Renal pelvis (tissue), 12 donors: ENCODE measurements at places on chromosomes 1 and 21. TPM values are rescaled to one million over a fixed set of nuclear protein-coding genes. Genes with fewer than 3 reads are reported as not detected.
A peak's percentile ranks its signal among the peaks of the same experiment; 100 is the strongest.

The PPM1J gene
- 1.5 TPM for polyA plus RNA-seq

The ZDHHC18 gene
- polyA plus RNA-seq = 25.9 TPM

The PTGFRN gene
- 45.3 TPM for polyA plus RNA-seq

The CYP4X1 gene
- 11.3 TPM for polyA plus RNA-seq

The SLC25A34 gene
- polyA plus RNA-seq = 3.4 TPM

The CDKN2C gene
- polyA plus RNA-seq = 10.1 TPM

The SERINC2 gene
- 46.8 TPM for polyA plus RNA-seq

The SPRR1B gene
- not detected for polyA plus RNA-seq

The CDC42SE1 gene
- polyA plus RNA-seq = 80.4 TPM

The ADORA1 gene
- 6.2 TPM for polyA plus RNA-seq

- DNase-seq = no peak
These were observed 116.9 kb downstream of the KCNK1 start for GRCh38 chr1:233730809-233731208.

DNA sequence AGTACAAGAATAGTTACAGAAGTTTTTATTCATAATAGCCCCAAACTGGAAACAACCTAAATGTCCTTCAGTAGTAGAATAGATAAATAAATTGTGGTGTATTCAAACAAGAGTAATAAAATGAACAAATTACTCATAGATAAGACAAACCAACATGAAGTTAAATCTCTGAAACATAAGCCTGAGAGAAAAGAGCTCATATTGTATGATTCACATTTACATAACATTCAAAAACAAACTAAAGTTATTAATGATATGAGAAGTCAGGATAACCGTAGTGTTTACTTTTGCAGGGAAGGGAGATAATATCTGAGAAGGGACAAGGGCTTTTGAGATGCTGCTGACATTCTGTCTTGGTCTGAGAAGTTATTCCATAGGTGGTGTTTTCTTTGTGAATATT lies 13.5 kb downstream of the STPG1 start:
- DNase-seq = no peak

GRCh38 chr1:182268669-182269068 lies 122.9 kb downstream of the GLUL start:
- DNase-seq = no peak

GRCh38 chr1:224517171-224517570 lies 82.6 kb upstream of the WDR26 start:
- no peak for DNase-seq

- no peak for DNase-seq
These were observed 23.8 kb downstream of the PTPRF start for GRCh38 chr1:43554444-43554992.

- peak; percentile 78 for DNase-seq
These were observed 111.1 kb downstream of the NAV1 start for GRCh38 chr1:201649761-201650622.

GRCh38 chr1:82153272-82153629 lies 352.5 kb downstream of the ADGRL2 start:
- no peak for DNase-seq

- no peak for DNase-seq
These were observed 233.3 kb downstream of the BRINP3 start for GRCh38 chr1:190244406-190244805.

DNA sequence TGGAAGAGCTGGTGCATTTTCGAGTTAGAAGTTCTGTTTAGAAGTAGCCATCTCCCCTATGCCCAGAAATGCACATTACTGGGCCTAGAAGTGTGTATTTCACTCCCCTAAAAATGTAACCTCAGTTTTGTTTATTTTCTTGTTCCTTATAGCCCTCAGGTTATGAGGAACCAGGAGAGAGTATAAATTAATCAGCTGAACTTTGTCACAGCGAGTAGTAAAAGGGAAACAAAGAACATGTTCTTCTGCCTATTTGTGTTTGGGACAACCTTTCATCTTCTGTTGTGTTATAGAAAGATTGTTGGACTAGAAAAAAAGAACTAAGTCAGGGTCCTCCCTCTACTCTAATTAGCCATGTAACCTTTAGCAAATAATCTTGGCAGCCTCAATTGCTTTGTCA lies 160.5 kb upstream of the PDE4B start:
- DNase-seq = no peak

DNA sequence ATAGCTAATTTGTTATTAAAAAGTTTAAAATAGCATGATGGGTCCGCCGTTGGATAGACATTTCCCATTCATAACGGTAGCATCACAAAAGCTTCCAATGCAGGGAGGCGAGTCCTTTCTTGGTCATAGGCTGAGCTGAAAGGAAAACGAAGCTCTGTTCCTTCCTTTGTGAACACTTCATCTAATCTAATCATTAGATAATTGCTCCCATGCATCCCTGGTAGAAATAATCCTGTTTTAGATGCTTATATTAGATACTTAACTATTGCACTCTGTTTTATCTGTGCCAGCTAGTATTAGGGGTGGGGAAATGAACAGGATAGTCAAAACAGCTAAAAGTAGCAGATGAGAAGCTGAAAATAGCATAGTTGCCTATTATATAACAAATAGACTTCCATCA lies 215.0 kb downstream of the SLC35F3 start:
- no peak for DNase-seq

DNA sequence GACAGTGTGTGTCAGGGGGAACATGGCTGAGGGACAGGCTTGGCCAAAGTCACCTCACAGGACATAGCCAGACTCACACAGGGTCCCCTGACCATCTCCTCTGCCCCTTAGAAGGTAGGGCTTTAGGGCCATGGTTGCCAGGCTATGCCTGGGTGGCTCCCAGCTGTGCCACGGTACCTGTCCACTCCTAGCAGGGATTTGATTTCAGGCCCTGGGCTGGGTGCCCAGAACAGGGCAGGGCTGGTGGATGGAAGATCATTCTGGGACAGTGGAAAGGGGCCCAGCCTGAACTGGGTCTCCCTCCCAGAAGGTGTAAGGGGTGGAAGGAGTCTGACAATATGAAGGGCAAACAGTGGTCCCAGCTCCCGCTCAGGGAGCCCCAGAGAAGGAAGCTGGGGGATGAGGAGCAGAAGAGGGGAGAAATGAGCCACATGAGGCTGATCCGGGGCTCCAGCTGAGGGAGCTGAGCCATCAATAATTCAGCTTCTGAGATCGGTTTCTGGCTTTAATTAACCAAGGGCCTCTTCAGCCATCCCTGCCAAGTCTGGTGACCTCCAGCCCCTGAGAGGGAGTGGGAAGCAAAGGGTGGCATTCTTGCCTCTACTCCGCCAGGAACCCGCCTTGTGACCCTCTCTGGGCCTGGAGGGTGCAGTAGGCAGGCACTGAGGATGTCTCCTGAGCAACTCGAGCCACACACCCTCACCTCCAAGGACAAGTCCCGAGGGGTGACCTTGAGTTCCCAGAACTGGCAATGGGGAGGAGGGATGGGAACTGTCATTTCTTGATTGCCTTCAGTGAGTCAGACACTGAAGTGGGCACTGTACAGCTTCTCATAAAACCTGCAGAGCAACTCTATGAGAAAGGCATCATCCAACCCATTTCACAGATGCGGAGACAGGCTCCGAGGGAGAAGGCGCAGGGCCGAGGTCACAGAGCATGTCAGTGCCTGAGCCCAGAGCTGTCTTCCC lies 2.1 kb downstream of the CD164L2 start:
- DNase-seq = no peak

- DNase-seq = no peak
These were observed 38.6 kb downstream of the DENND1B start for GRCh38 chr1:197736685-197737084.

GRCh38 chr1:235313931-235314678 lies 13.9 kb downstream of the ARID4B start:
- no peak for DNase-seq

DNA sequence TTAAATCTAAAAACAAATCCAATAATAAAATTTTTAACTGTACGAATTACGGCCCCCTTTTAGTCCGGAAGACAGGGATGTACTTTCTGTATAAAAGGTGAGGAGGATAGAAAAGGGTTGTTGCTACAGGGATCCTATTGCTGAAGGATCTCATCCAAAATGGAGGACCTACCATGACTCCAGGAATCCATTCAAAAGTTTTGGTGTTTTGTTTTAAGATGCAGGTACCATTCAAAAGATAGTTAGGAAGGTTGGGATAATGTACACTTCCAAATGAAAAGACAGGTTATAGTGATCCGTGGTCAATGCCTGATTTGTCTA lies 1.3 kb upstream of the ENAH start:
- DNase-seq = no peak

- no peak for DNase-seq
These were observed 162.8 kb downstream of the HUNK start for GRCh38 chr21:32035617-32036016.

DNA sequence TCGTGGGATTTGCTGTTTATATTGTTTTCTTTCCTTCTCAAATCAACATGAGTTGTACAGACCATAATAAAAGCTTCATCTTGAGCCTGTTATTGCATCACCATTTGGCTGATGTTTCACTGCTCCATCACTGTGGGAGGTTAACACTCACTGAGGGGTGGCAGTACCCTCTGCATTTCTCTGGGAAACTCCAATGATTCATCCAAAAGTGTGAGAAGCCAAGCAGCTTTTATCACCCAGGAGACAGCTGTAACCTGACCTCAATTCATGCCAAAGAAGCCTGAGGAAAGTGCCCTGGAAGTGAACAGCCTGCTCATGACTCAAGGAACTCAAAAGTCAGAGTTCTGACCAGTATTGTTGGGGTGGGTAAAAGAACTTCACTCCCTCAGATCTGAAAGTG lies 84.1 kb downstream of the GPR88 start:
- peak; percentile 67 for DNase-seq

DNA sequence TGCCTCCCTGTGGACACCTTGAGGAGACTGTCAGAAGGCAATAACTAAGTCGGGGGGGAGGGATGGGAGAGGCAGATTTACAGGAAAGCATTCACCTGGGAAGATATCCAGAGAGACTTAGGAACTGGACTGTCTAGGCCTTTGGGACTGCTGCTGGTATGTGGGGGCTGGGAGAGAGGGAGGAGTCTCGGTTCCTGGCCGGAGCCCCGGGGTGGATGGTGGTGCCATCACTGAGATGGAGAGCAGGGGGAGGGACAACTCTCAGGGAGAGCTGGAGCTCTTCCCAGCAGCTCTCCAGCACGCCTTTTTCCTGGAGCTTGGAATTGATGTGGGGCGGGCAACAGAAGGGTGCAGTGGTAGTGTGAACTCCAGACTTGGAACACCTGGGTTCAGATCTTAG lies 22.1 kb downstream of the PTPRF start:
- no peak for DNase-seq

DNA sequence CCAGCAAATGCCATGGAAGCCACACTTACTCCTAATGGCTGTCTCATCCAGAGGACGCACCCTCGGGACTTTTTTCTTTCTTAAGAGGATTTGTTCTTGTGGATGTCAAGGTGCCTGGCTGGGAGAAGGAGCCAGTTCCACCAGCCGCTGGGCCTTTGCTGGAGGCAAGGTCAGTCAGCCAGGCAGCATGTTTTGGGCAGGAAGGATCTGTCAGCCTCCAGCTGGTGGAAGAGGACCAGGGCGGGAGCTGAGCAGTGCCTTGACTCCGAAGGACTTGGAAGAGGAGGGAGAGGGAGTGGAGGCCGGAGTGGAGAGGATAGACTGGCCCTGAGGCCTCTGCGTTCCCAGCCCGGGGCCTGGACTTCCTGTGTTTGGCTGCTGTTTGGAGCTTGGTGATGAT lies 5.7 kb downstream of the IGSF5 start:
- DNase-seq = no peak

- no peak for DNase-seq
These were observed 60.7 kb downstream of the FAAP20 start for GRCh38 chr1:2133879-2134215.

- no peak for DNase-seq
These were observed 115.8 kb downstream of the RPS6KC1 start for GRCh38 chr1:213166852-213167251.

GRCh38 chr1:61142043-61142440 lies 59.7 kb downstream of the NFIA start:
- DNase-seq = no peak
